ENCODE measurements at places on chromosomes 3 and 15.

GRCh38 chr3:3918763-3919162 is 119.5 kb downstream of the LRRN1 start:
- H3K36me3 ChIP-seq = no peaks in the 10 kb centered on the region
- DNase-seq = no peak
- no peak overlapping the region for H3K27ac ChIP-seq
- no peak overlapping the region for H3K4me3 ChIP-seq
- H3K27me3 ChIP-seq = no peaks in the 10 kb centered on the region

DNA sequence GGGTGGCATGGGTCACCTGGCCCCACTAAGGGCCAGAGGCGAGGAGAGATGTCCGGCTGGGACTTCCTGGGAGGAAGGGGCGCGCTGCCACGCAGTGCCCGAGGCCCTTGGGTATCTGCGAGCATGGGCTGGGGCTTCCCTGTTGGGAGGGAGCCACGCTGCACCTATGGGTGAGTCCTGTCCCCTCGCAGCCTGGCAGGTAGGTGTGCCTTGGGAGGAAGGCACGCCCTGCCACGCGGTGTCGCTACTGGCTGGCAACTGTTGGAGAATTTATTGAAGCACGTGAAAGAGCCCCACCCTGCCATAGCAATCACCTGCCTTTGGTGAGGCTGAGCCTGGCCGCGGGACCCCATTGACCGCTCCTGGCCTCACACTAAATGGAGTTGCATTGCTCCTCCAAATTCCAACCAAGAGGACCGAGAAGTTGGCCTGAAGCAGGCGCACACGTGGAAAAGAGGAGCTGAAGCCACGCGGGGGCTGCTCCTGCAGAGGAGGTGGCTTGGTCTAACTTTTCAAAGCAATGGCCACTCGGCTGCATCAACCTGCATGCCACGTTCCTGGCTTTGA is 134.2 kb downstream of the TJP1 start:
- H3K4me1 ChIP-seq = no peaks in the 10 kb centered on the region
- no peak overlapping the region for H3K4me3 ChIP-seq

DNA sequence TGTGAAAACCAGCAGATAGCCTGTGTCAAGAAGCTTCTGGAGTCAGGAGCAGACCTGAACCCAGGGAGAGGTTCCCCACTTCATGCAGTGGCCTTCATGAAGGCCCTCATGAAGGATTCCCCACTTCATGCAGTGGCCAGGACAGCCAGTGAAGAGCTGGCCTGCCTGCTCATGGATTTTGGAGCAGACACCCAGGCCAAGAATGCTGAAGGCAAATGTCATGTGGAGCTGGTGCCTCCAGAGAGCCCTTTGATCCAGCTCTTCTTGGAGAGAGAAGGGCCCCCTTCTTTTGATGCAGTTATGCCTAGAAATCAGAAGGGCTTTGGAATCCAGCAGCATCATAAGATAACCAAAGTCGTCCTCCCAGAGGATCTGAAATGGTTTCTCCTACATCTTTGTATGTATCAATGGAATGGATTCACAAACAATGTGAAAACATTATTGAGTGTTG is 103.9 kb upstream of the CHD2 start:
- no peak for DNase-seq
- H3K27me3 ChIP-seq = no peaks in the 10 kb centered on the region
- H3K27ac ChIP-seq = no peak overlapping the region
- H3K4me1 ChIP-seq = peaks cover 5% of the 10 kb centered on the region
- no peak overlapping the region for H3K4me3 ChIP-seq
- H3K36me3 ChIP-seq = no peaks in the 10 kb centered on the region

DNA sequence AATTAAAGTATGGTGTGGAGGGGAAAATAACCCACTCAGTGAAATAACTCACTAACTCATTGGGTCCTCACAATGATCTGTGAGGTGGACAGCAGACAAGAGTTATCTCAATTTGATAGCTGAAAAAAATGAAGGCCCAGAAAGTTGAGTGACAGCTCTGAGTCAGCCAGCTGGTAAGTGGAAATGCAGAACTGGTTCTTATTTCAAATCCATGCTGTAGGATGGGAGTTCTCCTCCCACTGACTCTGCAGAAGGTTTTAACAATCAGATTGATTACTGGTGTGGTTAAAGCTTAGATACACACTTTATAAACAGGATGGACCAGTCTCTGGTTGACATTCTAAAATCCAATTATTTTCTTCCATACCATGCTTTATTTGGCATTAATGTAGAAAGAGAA is 87.0 kb upstream of the LMOD3 start:
- no peak overlapping the region for H3K4me3 ChIP-seq
- H3K27me3 ChIP-seq = no peaks in the 10 kb centered on the region
- DNase-seq = no peak
- no peak overlapping the region for H3K27ac ChIP-seq
- H3K36me3 ChIP-seq = peaks cover 25% of the 10 kb centered on the region

- H3K27ac ChIP-seq = peak overlapping the region; percentile 59
- H3K36me3 ChIP-seq = no peaks in the 10 kb centered on the region
- no peaks in the 10 kb centered on the region for H3K27me3 ChIP-seq
- H3K4me3 ChIP-seq = no peak overlapping the region
Observed at GRCh38 chr15:100020614-100021013, 287.4 kb upstream of the LYSMD4 start.

- H3K4me3 ChIP-seq = peak overlapping the region; percentile 99
- H3K36me3 ChIP-seq = peaks cover 14% of the 10 kb centered on the region
- DNase-seq = no peak
- H3K27ac ChIP-seq = peak overlapping the region; percentile 99
Observed at GRCh38 chr15:64844576-64845145, 2.9 kb downstream of the PLEKHO2 start.

- no peak for DNase-seq
- H3K27ac ChIP-seq = no peak overlapping the region
- no peak overlapping the region for H3K4me3 ChIP-seq
Observed at GRCh38 chr3:59418836-59419235, 369.0 kb upstream of the CFAP20DC start.

DNA sequence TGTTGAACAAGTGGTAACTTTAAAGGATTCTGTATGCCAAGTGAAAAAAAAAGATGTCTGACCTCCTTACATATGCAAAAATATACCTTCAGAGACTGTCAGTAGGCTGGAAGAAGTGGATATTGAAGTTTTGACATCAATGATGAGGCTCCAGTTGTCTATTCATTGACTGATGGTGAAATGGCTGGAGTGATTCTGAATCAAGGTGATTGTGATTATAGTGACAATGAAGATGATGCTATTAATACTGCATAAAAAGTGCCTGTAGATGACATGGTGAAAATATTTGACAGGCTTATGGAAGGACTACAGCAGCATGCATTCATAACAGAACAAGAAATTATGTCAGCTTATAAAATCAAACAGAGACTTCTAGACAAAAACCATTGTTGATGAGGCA is 4.1 kb downstream of the CCR8 start:
- H3K27me3 ChIP-seq = no peaks in the 10 kb centered on the region
- no peaks in the 10 kb centered on the region for H3K36me3 ChIP-seq
- DNase-seq = no peak
- no peak overlapping the region for H3K27ac ChIP-seq
- no peak overlapping the region for H3K4me3 ChIP-seq

DNA sequence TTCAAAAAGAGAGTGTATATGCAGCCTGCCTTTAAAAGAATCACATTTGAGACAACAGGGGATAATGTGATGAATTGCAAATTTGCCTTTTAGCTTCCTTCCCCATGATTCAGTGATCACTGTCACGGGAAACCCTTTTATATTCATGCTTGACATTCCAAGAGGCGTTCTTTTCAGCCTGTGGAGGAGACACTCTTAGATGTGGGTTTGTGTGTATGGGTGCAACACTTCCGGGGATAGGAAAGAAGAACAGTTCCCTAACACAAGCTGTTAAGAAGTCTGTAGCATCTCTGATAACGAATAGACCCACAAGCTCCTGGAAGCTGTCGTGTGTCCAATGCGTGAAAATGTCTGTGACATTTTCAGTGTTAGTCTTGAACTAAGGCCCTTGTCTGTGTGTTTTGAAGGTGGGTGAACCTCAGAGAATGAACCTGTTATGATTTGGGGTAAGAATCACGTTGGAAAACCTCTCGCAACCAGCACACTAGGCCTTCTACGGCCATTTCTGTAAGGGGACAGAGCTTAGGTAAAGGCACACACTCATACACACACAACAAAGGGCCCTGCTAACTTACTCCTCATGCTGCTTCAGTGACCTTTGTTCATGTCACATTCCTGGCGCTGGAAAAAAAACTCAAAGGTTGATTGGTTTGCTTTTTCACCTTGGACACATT is 229.2 kb upstream of the ST8SIA2 start:
- no peak overlapping the region for H3K27ac ChIP-seq
- H3K4me1 ChIP-seq = peaks cover 28% of the 10 kb centered on the region
- peaks cover 28% of the 10 kb centered on the region for H3K36me3 ChIP-seq
- no peak overlapping the region for H3K4me3 ChIP-seq
- H3K27me3 ChIP-seq = no peaks in the 10 kb centered on the region

DNA sequence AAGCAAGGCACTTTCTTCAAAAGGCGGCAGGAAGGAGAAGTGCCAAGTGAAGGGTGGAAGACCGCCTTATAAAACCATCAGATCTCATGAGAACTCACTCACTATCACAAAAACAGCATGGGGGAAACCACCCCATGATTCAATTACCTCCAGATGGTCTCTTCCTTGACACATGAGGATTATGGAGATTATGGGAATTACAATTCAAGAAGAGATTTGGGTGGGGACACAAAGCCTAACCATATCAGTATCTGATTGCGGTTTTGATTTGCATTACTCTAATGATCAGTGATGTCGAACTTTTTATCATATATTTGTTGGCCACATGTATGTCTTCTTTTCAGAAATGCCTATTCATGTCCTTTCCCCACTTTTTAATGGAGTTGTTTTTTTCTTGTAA is 549.3 kb upstream of the IL12A start:
- H3K36me3 ChIP-seq = no peaks in the 10 kb centered on the region
- no peak for DNase-seq
- no peak overlapping the region for H3K27ac ChIP-seq

- no peak for DNase-seq
- peak overlapping the region; percentile 82 for H3K27ac ChIP-seq
- no peaks in the 10 kb centered on the region for H3K36me3 ChIP-seq
- H3K4me3 ChIP-seq = peak overlapping the region; percentile 77
- H3K4me1 ChIP-seq = peaks cover 43% of the 10 kb centered on the region
Observed at GRCh38 chr3:149128821-149129220, 617 bp upstream of the HPS3 start.

DNA sequence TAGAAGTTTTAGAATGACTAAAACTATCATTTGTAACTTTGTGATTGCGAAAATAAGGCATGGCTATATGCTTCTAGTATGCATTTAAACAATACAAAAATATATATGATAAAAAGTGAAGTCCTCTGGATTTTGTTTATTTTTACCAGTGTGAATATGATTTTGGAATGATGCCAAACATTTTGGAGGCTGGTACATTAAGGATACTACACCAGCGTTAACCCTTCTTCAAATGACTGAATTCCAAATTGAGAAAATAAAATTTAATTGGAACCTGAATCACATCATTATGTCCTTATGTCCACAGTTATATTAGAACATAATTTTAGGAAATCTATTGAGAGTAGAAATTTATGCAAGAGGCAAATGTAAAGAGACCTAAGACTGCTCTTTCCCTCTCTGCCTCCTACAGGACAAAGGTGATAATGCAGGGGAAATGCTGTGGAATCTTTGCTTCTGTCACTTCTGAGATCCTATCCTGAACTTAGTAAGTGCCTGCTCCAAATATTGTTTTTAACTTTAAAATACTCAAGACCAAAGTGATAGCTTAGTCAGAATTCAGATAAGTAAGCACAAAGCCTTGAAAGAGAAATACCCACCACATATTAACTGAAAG is 121.1 kb upstream of the NANOGP8 start:
- no peaks in the 10 kb centered on the region for H3K27me3 ChIP-seq
- no peaks in the 10 kb centered on the region for H3K36me3 ChIP-seq
- no peak overlapping the region for H3K4me3 ChIP-seq
- no peak for DNase-seq
- H3K4me1 ChIP-seq = peaks cover 8% of the 10 kb centered on the region

DNA sequence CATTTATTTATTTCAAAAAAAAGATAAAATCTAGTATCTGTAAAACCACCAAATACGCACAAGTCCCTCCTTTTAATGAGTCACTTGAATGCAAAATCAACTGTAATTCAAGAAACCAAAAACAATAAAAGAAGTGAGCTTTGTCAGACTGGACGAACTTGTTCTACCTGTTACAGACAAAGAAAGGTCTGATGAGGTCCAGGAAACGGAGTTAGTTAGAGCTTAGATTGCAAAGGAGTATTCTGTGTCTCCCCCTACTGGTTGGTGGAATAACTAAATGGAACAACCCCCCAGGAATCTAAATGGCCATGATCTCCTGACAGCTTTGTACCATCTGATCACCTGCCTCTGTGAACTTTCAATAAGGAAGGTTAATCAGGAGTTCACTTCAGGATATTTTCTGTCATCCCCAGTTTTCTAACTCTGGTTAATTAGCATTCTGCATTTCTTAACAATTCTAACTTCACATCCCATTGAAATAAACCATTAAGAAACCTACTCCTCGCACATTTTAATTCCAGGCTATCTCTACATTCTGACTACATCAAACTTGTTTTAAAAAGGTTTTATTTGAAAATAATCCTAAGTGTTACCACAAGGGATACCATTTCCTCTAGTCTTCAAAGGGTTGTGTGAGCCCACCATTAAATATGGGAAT is 333.0 kb upstream of the SATB1 start:
- no peak overlapping the region for H3K27ac ChIP-seq
- no peaks in the 10 kb centered on the region for H3K27me3 ChIP-seq
- DNase-seq = no peak
- no peaks in the 10 kb centered on the region for H3K36me3 ChIP-seq
- H3K4me3 ChIP-seq = no peak overlapping the region
- H3K4me1 ChIP-seq = no peaks in the 10 kb centered on the region

DNA sequence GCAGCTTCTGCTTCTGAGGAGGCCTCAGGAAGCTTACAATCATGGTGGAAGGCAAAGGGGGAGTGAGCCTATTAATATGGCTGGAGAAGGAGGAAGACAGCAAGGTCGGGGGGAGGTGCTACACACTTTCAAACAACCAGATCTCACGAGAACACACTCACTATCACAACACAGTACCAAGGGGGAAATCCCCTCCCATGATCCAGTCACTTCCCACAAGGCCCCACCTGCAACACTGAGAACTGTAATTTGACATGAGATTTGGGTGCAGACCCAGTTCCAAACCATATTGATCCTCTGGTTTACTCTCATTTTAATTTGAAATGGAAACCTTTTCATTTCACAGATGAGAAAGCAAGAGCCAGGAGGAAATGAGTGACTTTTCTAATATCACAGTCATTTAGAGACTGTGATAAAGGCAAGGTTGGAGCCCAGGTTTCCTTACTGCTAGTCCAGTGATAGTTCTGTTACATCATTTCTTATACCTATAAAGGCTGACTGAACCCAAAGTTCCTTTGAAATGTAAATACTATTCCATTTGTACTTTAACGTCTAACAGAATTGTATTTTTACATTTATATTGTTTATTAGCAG is 105.8 kb upstream of the GAP43 start:
- peak overlapping the region; percentile 76 for H3K27ac ChIP-seq
- no peak for DNase-seq
- H3K36me3 ChIP-seq = no peaks in the 10 kb centered on the region
- H3K4me1 ChIP-seq = peaks cover 37% of the 10 kb centered on the region
- H3K27me3 ChIP-seq = no peaks in the 10 kb centered on the region

Data from left ventricle myocardium inferior (tissue), 1 donor.